ENCODE measurements at places on chromosomes 12 and 14.

DNA sequence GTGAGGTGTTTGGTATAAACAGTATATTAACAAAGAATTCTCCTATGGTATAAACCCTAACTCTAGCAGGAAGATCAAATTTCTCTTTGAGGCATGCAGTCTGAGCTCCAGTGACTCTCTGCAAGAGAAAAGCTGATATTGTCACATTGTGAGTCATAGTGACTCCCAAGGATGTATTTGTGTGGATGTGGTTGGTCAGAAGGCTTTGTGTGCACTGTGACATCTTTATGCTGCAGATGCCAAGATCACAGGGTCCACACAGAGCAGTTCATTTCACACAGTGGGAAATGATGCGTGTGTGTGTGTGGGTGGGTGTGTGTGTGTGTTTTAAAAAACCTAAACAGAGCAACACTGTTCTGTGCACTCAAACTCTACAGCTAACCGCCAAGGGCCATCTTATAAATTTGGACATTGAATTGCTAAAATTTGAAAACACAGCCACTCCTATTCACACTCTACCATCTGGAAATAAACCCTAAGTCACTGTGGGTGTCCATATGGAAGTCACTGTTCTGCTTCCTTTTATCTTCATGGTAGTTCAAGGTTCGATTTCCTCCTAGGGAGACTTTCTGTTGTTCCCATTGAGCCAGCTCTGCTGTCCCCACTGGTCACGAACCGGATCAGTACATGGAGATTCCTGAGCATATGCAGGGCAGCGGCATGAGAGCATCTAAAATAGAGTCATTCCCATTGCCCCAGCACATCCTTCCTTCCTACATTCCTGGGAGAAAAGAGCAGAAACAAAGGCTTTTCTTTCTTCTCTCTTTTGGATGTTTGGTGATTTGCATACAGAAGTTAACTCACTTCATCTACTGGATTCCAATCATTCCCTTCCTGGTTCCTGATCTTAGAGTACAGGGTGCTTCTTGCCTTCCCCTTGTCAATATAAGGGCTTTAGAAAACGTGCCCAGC lies 727.6 kb downstream of the DIO2 start:
- no peak for DNase-seq

DNA sequence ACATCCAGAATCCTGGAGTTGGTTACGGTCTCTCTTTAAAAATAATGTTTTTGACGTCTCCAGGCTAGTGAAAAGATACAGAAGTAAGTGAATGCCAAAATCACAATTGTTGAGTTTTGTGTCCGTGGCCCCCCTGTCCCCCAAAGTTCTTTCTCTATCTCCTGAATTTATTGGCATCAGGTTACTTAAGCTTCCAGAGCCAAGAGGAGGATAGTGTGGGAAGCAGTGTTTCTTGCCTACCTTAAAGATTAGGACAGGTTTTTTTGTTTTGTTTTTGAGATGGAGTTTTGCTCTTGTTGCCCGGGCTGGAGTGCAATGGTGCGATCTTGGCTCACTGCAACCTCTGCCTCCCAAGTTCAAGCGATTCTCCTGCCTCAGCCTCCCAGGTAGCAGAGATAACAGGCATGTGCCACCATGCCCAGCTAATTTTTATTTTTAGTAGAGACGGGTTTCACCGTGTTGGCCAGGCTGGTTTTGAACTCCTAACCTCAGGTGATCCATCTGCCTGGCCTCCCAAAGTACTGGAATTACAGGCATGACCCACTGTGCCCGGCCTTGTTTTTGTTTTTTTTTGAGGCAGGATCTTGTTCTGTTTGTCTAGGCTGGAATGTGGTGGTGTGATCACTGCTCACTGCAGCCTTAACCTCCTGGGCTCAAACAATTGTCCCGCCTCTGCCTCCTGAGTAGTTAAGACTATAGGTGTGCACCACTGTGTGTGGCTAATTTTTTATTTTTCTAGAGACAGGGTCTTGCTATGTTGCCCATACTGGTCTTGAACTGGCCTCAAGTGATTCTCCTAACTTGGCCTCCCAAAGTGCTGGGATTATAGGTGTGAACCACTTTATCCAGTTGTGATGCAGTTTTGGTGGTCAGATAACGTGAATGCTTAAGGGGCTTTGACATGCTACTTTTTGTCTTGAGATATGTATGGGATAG lies 5.4 kb downstream of the SRSF5 start:
- DNase-seq = no peak

DNA sequence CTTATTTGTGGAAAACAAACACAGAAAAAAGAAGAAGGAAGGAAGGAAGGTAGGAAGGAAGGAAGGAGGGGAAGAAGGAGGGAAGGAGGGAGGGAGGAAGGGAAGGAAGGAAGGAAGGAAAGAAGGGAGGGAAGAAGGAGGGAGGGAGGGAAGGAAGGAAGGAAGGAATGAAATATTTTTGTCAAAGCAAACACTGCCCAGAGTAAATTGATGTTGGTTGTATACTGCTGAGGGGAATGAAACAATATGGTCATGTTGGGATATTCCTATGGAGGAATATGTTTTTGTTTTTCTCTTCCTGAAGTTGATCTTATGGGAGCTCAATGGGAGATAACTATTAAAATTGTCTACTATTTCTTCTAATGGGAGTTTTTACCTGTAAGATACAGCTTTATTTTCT lies 717.5 kb upstream of the LRFN5 start:
- no peak for DNase-seq

DNA sequence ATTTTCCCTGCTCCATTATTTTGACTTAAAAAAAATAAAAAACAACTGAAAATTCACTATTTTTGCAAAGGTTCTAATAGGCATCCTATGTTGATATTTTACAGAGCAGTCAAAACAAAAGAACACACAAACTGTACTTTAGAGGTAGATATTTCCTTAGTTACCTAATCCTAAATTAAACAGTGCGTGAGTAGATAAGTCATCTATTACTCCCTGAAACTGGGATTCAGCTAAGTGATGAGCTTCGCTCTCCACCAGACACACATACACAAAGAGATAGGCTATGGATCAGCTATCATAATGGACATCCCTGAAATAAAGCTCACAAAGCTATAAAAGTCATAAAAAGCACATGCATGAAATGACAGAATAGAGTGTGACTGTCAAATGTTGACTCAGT lies 398.7 kb downstream of the SOX5 start:
- DNase-seq = no peak

DNA sequence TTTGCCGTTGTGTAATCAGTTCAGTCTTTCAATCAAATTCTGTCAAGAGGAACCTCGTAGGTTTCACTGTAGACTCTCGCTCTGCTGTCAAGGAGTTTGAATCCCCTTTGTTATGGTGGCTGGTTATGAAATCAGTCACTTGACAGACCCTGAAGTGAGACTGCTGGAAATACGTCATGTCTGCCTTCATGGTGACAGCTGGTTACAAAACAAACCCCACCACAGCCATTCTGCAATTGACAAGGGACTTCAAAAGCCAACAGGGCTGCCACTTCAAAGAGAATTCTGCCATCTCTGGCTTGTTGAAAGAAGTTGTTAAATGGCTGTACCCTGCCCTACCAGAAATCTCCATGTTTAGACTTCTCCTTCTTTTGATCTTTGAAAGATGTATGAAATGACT lies 286.9 kb downstream of the ERC1 start:
- no peak for DNase-seq

Measured in kidney (tissue), 22 donors.